ENCODE measurements at places on chromosomes 11 and 22.

DNA sequence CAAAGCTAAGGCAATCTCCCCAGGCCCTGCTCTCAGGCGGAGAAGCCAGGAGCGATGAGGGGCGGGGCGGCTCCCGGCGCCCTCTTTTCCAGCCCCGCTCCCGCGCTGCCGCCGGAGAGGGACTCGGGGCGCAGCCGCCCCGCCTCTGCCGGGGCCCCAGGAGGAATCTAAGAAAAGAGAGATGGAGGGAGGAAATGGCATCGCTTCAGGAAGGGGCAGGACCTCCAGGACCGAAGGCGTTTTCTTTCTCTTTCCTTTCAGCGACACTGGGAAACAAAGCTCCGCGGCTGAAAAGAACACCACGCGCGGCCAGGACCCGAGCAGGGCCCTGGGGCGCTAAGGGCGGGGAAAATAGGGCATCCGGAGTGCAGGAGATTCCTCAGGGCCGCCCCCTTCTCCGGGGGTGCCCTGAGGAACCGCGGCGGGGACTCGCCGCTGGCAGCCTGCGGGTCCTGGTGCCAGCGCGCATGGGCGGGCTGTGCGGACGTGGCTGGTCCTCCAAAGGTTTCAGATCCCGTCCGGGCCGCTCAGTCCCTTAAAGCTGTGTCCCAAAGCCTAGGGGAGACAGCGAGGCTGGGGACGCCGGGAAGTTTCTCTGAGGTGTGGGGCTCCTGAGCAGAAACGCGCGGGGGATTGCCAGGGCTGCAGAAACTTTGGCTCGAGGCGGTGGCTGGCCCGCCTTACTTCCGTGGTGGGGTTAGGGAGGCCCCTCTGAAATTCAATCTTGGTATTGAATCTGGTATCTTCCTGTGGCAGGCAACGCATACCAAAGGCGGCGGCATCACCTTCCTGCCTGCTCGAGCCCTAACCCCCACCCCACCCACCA lies 2.8 kb upstream of the BSX start:
- no peak for DNase-seq

GRCh38 chr11:65404210-65404609 lies 17.8 kb downstream of the FRMD8 start:
- DNase-seq = no peak

GRCh38 chr11:127002669-127003259 lies 2.2 kb upstream of the KIRREL3 start:
- no peak for DNase-seq

- no peak for DNase-seq
Observed at GRCh38 chr22:42717197-42717928, 3.3 kb downstream of the A4GALT start.

DNA sequence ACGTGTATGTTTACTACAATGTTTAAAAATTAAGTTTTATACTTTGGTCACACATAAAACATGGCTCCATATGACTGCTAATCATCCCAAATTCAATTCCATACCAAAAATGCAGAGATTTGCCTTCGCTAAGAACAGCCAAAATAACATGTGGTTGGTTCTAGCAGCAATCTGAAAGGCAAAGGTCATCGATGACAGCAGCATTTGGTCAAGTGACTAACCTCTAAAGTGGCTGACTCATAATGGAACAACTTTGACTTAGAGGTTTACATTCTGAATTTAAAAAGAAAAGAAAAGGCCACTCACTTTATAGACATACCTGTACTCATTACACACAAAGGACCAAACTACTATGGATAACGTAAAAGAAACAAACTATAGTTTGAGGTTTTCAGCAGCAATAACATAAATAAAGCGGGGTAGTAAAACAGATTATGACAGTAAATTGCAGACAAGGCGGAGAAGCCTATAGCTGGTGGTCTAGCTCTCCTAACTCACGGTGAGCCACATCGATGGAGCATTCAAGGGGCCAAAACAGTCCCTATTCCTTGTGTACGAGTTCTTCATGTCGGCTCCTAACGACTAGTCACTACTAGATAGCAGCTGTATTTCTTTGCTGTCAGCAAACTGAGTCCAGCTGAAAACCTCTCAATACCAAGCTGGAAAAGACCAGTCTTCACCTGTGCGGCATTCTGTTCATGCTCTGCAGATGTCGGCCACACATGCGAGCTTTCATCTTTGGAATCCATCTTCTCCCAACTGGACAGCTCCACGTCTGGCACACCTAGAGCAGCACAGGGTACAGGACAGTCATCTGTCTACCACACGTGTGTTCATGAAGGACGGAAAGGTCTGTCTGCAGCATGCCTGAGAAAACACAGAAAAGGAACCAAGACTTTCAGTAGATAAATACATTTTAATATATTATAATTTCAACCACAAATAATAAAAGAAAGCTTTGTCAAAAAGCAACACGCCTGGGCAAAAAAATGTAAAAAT lies 42.1 kb downstream of the PRDM10 start:
- no peak for DNase-seq

GRCh38 chr11:66332371-66333219 lies 3.6 kb downstream of the RIN1 start:
- no peak for DNase-seq

- DNase-seq = no peak
Observed at GRCh38 chr22:41992496-41992895, 6.1 kb upstream of the WBP2NL start.

GRCh38 chr22:46476547-46476941 lies 60.9 kb downstream of the CELSR1 start:
- DNase-seq = no peak

- no peak for DNase-seq
Observed at GRCh38 chr11:16278273-16278672, 78.1 kb downstream of the SOX6 start.

- DNase-seq = no peak
Observed at GRCh38 chr22:22157348-22157725, 87.2 kb upstream of the VPREB1 start.

GRCh38 chr11:31326470-31327148 lies 42.9 kb downstream of the DCDC1 start:
- DNase-seq = no peak

- DNase-seq = no peak
Observed at GRCh38 chr11:27902981-27903624, 202.8 kb upstream of the BDNF start.

- no peak for DNase-seq
Observed at GRCh38 chr11:68704887-68705286, 20.5 kb downstream of the GAL start.

GRCh38 chr11:68825571-68825970 lies 16.1 kb downstream of the CPT1A start:
- no peak for DNase-seq

GRCh38 chr22:47804281-47804680 lies 1041.8 kb downstream of the TBC1D22A start:
- DNase-seq = no peak

- no peak for DNase-seq
Observed at GRCh38 chr11:14458377-14458776, 41.2 kb downstream of the COPB1 start.

All from stimulated activated CD4-positive, alpha-beta T cell treated with anti-CD3 and anti-CD28 coated beads, TNF-alpha, amount 100 ng/mL, for 48 hours (primary cell).